CD8-positive, alpha-beta T cell (primary cell): ENCODE measurements at places on chromosomes 16 and 17.

GRCh38 chr17:49871211-49871610 is 23.3 kb upstream of the TAC4 start:
- DNase-seq: no peak

- DNase-seq: peak; percentile 38
These were observed 27.4 kb downstream of the EMP2 start for GRCh38 chr16:10552998-10553491.

DNA sequence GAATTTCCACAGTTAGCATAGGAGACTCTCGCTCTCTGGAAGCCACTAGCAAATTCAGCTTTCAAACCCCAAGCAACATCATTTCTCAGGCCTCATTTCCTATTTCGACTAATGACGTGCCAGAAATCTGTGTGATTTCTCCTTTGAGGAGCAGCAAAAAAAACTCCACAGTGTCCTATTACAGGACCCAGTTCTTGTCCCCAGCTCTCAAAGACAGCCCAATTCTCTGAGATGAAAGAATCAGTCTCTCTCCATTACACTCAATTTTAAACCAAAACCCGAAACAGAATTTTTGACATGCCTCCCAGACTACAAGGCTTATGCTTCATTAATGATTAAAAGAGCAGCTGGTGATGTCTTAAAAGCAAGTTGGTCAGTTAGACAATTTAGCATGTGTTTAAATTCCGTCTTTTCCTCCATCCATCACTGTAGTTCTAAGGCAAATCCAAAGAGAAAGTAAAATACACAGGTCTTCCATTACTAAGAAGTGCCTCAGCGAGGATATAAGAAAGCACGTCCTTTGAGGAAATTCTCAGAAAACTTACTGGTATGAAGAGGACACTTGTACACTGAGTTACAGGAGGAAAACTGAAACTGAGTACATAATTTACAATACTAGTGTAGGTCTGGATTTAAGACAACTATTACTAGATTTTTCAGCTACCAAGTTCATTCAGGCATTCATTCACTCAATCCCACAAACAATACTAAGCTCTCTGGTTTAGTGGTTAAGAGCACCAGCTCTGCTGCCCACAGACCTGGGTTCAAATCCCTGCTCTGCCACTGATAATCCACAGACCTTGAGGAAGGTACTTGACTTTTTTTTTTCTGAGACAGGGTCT is 12.5 kb downstream of the TOM1L2 start:
- no peak for DNase-seq

- DNase-seq: no peak
These were observed 175.9 kb upstream of the TNRC6C start for GRCh38 chr17:77782611-77783010.

DNA sequence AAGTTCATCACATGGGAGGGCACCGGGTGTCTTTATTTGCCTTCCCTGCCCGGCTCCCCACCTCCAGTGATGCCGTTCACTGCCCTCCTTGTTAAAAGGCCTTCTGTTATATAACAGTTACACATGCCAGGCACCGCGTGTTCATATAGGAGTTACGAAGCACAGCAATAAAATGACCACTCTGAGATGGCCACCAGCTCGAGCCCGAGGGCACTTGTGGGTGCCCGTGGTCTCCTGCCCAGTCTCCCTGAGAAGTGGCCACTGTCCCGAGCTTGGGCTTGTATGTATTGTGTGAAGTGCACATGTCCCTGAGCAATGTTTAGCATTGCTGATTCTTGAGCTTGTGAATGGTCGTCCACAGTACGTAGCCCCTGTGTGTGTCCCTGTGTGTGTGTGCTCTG is 355.6 kb downstream of the SEC14L1 start:
- DNase-seq: peak; percentile 10

GRCh38 chr16:373848-374615 is 3.7 kb upstream of the MRPL28 start:
- no peak for DNase-seq

- DNase-seq: no peak
These were observed 85.0 kb upstream of the RPL38 start for GRCh38 chr17:74118504-74118903.

DNA sequence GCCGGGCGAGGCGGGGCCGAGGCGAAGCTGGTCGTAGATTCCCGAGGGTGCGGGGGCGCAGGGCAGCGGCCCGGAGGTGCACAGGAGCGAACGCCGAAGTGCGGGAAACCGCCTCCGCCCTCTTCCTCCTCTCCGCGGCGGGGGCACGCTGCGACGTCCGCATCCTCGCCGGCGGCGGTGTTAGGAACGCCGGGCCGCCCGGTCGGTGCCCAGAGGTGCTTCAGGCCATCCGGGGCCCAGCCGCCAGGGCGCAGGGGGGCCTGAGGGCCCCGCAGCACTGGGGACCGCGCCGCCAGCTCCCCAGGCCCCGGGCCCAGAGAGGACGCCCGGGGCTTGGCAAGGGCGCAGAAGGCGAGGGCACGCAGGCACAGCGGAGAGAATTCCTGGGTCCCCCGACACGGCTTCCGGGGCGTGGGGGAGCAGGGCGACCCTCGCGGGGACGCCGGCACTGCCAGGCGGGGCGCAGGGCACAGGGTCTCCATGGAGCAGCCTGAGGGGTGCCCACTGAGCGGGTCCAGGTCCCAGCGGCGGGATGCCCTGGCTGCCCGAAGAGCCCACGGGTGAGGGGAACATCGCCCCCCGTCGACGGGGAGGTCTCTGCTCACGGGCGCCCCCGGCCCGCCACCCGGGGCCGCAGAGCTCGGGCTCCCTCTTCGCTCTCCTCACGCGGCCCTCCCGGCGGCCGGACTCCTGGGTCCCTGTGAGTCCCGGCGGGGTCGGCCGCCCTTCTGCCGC is 576 bp downstream of the EPOP start:
- DNase-seq: peak; percentile 20

DNA sequence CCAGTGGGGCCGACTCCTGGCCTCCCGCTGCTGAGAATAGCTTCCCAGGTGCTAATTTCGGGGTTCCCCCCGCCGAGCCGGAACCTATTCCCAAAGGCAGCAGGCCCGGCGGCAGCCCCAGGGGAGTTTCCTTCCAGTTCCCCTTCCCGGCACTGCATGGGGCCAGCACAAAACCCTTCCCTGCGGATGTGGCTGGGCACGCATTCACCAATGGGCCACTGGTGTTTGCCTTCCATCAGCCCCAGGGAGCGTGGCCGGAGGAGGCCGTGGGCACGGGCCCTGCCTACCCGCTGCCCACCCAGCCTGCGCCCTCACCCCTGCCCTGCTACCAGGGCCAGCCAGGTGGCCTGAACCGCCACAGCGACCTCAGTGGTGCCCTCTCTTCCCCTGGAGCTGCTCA is 24.9 kb upstream of the ZFPM1 start:
- DNase-seq: no peak

- DNase-seq: no peak
These were observed 1.9 kb downstream of the DUS1L start for GRCh38 chr17:82063424-82064415.

DNA sequence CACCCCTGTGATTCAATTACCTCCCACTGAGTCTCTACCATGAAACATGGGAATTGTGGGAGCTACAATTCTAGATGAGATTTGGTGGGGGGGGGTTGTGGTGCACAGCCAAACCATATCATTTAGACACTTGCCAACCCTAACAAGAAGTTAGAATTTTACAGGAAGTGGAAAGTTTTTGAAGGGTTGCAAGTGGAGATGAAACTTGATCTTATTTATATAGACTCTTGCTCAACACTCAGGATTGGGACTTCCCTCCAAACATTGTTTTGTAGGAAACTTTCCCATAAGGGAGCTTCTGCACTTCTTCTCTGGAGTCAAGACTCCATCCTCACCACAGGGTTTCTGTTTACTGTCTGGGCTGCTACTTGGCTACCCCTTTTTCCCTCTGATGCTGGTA is 266.7 kb upstream of the CDH11 start:
- DNase-seq: no peak

- no peak for DNase-seq
These were observed 5.9 kb upstream of the MMD start for GRCh38 chr17:55427587-55427882.

GRCh38 chr17:40556884-40557414 is 8.3 kb downstream of the CCR7 start:
- no peak for DNase-seq

DNA sequence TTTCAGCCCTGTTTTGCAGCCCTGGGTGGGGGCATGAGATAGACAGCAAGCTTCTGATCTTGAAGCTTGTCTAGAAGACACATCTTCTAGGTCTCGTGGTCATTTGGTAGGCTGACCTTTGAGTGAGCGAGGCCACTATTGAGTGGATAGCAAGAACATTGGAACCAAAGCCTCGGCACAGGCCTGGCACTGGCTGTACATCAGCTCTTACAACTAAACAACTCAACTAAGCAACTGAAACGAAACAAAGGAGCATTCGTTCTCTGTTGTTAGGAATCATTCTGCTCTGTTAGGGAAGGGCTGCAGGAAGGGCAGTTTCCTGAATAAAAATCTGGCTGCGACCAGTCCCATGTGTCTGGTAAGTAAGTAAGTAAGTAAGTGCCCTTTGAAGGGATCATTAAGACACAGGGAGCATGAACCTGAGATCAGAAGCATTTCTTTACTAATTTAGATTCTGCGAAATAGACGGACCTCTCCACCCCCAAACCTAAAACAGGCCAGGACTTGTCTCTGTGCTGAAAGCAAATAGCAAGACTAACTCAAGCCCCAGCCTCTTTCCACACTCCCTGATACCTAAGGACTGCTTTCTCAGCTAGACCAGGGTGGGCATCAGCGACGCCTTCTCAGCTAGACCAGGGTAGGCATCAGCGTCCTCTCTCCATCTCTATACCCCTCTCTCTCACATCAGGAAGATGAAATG is 22.7 kb downstream of the CYB561 start:
- DNase-seq: no peak

DNA sequence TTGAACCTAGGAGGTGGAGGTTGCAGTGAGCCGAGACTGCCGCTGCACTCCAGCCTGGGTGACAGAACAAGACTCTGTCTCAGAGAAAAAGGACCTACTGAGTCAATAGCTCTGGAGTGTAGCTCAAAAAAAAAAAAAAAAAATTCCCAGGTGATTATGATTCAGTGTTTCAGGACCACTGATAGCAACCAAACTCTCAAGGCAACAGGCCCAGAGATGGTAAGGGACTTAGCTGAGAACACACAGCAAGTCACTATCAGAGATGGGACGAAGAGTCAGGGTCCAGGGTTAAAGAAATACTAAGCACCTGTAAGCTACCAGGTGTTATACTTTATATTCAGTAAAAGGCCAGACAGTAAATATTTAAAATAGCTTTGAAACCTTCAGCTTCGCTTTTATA is 335.3 kb downstream of the XYLT1 start:
- no peak for DNase-seq

DNA sequence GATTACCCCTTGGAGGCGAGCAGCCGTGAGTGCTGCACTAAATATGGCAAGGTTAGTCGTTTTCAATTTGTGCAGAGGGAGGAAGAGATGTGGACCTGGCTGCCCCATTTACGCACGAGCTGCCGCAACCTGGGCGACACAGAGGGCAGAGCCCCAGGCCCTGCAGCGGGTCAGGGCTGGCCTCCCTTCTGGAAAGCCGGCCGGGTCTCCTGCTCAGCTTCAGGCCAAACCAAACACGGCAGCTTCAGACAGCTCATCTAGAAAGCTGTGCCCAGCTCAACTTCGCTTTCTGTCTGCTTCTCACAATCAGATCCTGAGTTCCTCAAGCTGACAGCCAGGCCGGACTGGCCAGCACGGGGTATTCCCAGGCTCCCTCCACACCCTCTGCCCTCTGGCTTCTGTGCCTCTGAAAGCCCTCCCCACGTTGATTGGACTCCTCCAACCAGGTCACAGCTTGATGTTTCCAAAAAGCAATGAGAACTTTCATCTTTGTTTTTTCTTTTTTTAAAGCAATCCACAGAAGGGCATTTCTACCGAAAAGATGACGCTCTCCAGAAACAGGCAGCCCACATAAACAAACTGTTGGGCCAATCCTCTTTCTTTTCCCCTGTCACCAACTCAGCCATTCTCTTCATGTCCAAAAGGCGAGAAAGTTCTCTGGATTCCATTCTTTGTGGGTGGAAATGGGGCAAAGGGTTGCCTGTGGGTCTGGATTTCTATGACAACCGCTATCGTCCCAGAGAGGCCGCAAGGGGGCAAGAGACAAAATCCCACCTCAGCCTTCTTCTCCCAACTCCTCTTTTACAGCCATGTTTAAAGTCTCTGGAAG is 189.0 kb downstream of the ZFHX3 start:
- DNase-seq: no peak

GRCh38 chr17:19991252-19991885 is 13.7 kb upstream of the AKAP10 start:
- no peak for DNase-seq

- no peak for DNase-seq
These were observed 96.0 kb downstream of the XYLT1 start for GRCh38 chr16:17374668-17375255.

GRCh38 chr17:70606086-70606485 is 436.8 kb downstream of the KCNJ2 start:
- no peak for DNase-seq

GRCh38 chr16:79767421-79768275 is 167.1 kb upstream of the MAF start:
- no peak for DNase-seq

DNA sequence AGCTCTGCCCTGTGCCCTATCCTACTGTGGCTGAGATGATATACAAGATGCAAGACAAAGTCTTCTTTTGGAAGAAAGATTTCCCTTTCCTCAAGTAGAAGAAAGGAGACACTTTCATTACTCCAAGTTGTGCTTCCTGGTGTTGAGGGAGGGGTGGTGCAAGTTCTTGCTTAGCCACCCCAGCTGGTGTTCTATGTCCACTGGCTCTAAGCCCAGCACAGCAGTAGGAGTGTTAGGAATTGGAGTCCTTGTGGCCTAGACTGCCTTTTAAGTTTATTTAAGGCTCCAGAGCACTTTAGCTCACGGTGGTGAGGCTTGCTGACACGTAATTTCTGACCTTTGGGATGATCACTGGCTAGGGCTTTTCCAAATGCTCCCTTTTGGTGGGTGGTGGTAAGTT is 109.7 kb downstream of the KIF2B start:
- DNase-seq: no peak

DNA sequence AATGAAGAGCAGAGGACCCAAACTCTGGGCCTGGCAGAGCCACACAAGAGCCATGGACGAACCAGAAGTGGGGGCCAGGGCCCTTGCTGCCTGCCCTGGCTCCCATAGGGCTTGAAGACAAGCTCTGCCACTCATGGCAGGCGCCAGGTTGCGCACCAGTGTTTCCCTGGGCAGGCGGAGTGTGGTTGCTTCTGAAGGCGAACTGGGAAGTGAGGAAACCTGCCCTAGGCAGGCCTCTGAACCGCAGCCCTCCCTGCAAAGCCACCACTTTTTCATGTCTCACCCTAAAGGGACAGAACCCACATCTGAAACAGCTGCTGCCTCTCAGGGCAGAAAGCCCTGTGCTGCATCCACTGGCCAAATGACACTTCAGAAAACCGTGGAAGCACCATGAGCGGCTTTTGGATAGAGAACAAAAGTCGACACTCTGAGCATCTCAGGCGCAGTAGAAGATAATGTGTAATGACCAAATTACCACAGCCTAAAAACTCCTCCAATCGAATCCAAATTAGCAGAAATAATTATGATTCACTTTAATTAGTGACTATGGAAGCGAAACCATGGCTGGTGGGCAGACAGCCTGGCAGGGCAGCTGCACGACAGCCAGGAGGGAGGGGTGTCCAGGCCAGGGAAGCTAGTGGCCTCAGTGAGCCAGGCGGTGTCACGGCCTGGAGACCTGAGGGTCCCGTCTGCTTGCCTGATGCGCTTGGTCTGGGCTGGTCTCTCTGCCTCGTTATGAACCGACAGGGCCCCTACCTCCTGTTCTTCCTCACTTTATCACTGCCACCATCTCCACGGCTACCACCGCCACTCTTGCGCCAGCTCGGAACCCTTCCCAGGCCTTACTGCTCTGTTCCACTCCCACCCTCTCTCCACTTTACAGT is 59.1 kb downstream of the PRMT7 start:
- DNase-seq: no peak
